CD4-positive, alpha-beta T cell treated with Interleukin-4 for 1 hour (primary cell): ENCODE measurements at places on chromosomes 7 and 10.

DNA sequence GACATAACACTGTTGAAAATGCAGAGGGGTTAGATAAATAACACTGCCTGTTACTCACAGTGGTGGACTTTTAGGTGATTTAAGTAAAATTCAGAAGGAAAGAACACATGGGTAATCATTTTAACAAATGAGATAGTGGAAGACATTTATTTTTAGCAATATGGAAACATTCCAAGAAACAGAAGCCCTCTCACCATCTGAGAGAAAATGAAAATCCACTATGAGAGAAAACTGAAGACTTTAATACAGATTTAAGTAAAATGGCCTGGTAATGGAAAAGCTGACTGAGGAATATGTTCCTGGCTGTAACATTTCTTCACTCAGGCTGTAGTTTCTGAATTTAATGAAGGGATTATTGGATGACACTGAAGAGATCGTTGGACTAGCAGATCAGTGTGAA, 12.1 kb upstream of the ZNF786 start:
- DNase-seq, result no peak

DNA sequence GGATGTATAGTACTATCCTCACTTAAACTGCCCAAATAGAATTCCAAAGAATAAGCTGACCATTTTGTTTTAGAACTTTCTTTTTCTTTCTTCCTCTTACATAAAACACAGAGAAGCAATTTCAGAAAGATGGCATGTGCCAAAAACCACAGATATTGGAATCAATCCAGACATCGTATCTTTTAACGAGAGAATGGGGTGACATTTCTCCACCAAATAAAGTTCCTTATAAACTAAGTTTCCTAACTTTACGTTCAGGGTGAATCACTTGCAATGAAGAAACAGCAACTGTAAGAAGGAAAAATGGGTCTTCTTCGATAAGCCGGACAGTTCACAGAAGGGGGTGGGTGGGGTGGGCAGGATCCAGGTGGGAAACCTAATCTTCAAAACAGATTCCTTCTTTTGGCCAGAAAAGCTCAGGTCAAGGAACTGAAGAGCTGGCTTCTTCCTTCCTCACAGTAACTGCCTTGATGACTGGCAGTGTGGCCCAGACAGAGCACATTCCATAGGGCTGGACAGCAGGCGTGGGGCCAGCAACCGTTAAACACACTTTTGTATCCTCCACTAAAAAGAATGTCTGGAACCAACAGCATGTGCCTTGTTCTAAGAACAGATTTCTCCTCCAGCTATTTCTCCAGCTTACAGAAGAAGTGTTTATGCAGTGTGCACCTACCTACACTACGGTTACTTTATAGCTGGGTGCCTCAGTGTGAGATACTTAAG, 31.5 kb downstream of the CREB3L2 start:
- DNase-seq, result no peak

DNA sequence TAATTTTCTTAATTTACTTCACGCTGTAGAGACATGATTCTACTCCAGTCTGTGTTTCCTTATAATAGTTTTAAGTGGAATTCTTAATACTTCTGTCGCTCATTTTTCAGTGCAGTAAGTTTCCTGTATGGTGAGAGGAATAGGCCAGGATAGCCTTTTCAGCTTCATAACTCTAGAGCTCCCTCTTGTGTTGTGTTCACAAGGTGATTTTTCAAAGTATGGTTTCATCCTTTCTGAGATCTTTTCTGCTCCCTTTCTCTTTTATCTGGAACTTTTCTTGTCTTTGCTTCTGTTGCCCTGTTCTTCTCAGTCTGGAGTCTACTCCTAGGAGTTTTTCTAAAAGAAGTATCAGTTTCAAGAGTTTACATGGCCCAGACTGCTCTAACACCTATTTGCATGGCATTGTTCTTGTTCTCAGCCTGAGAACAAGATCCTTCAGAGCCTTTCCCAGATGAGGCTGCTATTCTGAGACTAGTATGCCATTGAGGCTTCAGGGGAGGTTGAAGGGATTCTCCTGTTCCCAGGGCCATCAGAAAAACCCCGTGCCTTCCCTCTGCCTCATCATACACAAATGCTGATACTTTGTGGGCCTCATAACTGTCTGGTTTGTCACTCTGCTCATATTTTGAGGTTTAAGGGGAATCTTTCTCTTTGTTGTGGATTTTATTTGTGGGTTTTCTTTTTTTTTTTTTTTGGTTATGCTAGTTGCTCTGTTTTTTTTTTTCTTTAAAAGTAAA, 21.8 kb downstream of the NET1 start:
- peak; percentile 55 for DNase-seq

DNA sequence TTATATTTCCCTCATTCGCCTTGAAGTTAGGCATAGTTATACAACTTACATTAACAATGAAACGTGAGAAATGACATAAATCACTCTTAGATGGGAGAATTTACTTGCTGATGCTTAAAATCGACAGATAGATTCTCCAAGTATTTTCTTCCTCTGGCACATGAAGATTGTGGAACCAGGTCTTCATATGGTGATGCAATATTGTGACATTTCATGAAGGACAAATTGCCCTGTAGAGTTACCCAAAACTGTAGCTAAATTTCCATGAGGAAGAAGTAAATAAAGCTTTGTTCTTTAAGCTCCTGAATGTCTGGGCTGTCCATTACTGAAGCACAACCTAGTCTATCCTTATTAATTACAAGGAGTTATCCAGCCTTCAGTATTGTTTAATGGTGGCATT, 353.1 kb downstream of the THSD7A start:
- no peak for DNase-seq

DNA sequence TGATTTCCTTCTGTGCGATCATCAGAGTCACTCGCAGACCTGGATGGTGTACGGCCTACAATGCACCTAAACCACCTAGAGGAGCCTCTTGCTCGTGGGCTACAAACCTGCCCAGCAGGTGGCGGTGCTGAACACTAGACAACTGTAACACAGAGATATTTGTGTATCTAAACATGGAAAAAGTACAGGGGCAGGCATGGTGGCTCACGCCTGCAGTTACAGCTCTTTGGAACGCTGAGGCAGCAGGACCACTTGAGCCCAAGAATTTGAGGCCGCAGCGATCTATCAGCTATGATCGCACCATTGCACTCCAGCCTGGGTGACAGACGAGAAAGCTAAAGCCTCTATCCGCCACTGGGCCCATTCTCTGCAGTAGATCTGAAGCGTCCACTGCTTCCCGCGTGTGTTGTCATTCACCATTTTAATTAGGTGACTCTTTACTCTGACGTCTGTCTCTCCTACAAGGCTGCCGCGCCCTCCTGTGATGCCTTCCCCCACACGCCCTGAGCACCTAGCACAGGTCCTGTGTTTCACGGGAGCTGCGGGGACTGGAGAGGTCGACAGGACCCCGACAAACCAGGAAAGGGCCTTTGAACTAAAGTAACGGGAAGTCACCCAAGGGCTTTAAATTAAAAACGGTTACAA, 774 bp downstream of the TUBGCP2 start:
- DNase-seq, result peak; percentile 92

GRCh38 chr10:7520507-7521485, 110.0 kb upstream of the SFMBT2 start:
- no peak for DNase-seq

DNA sequence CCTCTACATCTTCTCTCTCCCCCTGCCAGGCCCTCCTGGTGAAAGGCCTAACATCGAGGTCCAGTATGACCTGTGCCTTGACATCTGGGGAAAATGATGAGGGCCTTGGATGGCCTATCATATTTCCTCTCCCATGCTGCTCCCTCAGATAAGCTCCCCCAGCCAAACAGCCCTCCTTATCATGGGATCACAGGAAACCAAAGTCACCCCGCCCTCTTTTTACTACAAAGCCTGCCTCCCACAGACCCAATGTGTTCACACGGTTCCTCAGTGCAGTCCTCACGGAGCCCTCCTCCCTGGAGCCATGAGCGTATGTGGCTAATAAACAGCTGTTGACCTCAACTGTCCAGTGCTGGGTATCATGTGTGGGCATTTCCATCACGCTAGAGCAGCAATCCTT, 32.0 kb downstream of the C10orf90 start:
- DNase-seq, result no peak

GRCh38 chr7:28891192-28891875, 66.8 kb downstream of the TRIL start:
- DNase-seq, result no peak

GRCh38 chr7:135459951-135460567, 49.8 kb downstream of the CNOT4 start:
- DNase-seq, result no peak

- no peak for DNase-seq
Measured at GRCh38 chr7:28132959-28133870, 47.4 kb downstream of the JAZF1 start.

DNA sequence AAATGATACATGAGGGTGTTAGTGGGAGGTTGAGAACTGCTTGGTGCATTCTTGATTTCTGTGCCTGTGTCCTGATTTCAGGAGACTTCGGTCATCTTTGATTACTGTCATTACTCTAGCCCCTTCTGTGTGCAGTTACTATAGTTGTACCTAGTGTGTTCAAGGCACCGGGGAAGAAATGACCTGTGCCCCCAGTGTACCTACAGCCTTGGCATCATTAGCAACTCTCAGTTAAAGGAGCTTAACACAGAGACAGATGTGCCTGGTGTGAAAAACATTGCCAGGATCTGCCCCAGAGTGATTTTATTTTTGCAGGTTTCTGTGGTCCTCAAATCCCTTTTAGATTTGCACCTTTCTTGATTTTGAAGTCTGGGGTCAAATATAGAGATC, 62.2 kb downstream of the ARID5B start:
- no peak for DNase-seq

- no peak for DNase-seq
Measured at GRCh38 chr7:132254455-132254854, 321.8 kb downstream of the PLXNA4 start.

- no peak for DNase-seq
Measured at GRCh38 chr10:114084215-114084614, 40.5 kb downstream of the ADRB1 start.

DNA sequence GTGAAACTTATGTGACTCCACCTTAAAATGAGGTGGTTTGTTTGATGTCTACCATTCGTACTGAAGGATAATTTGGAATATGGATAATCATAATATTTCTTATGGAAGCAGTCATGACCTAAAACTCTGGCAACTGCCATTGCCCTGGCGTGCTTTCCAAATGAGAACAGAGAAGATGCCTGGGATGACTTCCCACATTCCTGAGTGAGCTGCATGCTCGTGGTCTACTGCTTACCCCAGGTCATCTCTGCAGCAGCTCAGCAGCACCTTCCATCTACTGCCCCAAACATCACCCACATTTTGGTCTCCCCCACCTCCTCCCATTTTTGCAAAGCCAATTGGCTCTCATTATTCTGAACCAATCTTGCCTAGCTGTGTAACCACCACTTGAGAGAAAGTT, 40.1 kb downstream of the LYZL1 start:
- DNase-seq, result no peak

DNA sequence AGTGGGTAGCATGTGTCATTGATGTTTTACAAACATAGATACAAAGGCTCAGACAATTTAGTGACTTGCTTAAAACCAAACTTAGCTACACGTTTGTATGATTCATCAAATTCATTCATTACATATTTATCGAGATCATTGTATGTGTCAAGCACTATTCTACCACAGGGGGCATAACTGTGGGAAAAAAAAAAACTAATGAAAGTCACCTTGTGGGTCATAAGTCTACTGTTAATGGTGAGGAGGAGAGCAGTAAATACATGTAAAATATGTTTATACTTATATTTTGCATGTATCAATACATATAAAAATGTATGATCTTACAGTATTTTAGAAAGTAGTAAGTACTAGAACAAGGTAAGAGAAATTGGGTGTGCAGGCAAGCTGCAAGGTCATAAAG, 933.8 kb downstream of the IPMK start:
- no peak for DNase-seq

GRCh38 chr7:57203161-57203791, 71.0 kb upstream of the ZNF479 start:
- peak; percentile 7 for DNase-seq

- DNase-seq, result no peak
Measured at GRCh38 chr7:92631067-92631849, 41.1 kb upstream of the FAM133B start.

- DNase-seq, result no peak
Measured at GRCh38 chr10:93073539-93074146, at the start of gene CYP26A1. TSS of gene CYP26A1 (plus strand) at chr10:93073893. CDS start at chr10:93073935, 42 bp downstream.
